Ovary (tissue), 10 donors: ENCODE measurements at places on chromosomes 2 and 18. TPM values are rescaled to one million over a fixed set of nuclear protein-coding genes. Genes with fewer than 3 reads are reported as not detected.
A peak's percentile ranks its signal among the peaks of the same experiment; 100 is the strongest.

DNA sequence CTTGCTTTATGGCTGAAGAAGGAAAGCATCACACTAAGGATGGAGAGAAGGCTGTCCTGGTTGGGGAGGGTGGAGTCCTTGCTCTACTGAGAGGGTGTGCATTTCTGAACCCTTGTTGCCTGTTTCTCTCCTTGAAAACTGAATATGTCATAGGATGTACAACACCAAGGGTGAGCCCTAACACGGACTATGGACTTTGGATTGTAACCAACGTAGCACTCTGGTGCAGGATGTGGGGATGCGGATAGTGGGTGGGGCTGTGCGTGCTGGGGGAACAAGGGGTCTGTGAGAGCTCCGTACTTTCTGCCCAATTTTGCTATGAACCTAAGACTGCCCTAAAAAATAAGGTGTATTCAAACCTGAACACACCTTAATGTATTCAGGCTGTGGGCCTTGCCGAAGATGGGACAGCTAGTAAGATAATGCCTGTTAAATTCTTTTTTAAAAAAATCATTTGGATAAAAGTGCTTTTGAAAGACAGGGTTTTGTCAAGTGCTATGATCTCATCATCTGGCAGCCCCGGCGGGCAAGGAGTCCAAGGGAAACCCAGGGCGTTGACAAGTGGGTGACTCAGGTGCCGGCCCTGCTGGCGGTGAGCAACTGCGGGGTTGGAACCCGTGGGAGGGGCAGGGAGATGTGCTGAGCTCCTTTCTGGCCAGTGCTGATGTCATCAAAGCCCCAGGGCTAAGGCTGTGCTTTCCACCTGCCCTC lies 54.0 kb downstream of the GATA6 start:
- H3K4me1 ChIP-seq: no peaks in the 10 kb centered on the region
- no peak overlapping the region for H3K27ac ChIP-seq
- H3K27me3 ChIP-seq: no peaks in the 10 kb centered on the region
- H3K36me3 ChIP-seq: no peaks in the 10 kb centered on the region
- H3K4me3 ChIP-seq: no peak overlapping the region
- DNase-seq: peak; percentile 48

DNA sequence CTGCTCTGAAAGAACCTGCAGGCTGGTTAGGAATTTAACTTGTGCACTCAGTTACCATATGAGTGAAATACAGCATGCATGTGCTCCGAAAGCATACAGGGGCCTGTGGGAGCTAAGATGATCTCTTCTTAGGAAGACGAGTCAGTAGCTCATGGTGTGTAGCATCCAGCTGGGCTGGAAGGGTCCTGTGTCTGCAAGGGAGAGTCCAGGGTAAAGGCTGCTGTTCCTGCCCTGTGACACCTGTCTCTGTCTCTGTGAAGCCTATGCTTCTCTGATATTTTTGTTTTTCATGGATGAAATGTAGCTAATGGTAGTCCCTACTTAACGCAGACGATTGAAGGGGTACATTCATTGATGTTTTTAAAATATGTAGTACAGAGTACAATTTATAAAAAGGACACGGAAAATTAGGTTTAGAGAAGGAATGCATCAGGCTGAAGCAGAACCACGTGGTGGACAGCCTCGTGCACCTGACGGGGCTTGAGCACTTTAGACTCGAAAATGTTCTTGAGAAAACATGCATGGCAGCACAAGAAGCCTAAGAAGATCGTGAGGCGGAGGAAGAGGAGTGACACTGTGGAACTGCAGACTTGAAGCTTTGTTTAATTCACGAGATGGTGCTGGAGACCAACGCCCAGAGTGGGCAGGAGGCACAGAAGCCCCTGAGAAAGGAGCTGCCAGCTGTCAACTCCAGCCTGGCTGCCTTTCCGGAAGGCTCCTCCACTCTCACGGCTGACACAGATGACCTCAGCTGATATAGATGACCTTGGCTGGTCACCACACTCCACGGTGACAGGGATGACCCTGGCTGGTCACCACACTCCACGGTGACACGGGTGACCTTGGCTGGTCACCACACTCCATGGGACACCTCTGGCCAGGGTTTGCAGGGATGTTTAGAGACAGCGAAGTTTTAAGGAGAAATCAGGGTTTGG lies 110.6 kb downstream of the TMEM18 start:
- H3K36me3 ChIP-seq: no peaks in the 10 kb centered on the region
- H3K4me3 ChIP-seq: no peak overlapping the region
- DNase-seq: no peak
- H3K4me1 ChIP-seq: no peaks in the 10 kb centered on the region

- H3K36me3 ChIP-seq: no peaks in the 10 kb centered on the region
- peak; percentile 74 for DNase-seq
- no peaks in the 10 kb centered on the region for H3K27me3 ChIP-seq
- H3K4me3 ChIP-seq: peak overlapping the region; percentile 68
- peaks cover 2% of the 10 kb centered on the region for H3K4me1 ChIP-seq
Measured at GRCh38 chr2:95526360-95527341, 42.1 kb upstream of the TRIM43B start.

DNA sequence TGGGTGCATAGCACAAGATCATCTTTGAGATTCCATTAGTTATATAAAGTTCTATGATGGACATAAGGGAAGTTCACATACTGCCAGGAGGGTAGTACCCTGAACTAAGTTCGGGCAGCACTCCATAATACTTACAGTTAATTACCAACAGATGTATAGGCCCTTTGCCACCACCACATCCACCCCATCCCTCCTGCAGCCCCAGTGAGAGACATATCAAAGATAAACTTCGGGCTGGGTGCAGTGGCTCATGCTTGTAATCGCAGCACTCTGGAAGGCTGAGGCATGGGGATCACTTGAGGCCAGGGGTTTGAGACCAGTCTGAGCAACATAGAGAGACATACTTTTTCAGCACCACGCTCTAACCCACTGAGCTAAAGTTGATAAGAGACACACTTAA lies 46.4 kb upstream of the NPAS2 start:
- no peak overlapping the region for H3K4me3 ChIP-seq
- H3K4me1 ChIP-seq: no peaks in the 10 kb centered on the region
- no peak overlapping the region for H3K27ac ChIP-seq
- DNase-seq: no peak
- no peaks in the 10 kb centered on the region for H3K36me3 ChIP-seq

- H3K4me1 ChIP-seq: no peaks in the 10 kb centered on the region
- H3K27me3 ChIP-seq: no peaks in the 10 kb centered on the region
- no peak overlapping the region for H3K27ac ChIP-seq
- DNase-seq: no peak
- H3K4me3 ChIP-seq: no peak overlapping the region
Measured at GRCh38 chr2:36058076-36058475, 297.5 kb upstream of the CRIM1 start.

The FN1 gene
- total RNA-seq: 101 TPM

The DNAJC5G gene
- total RNA-seq: not detected
